ENCODE measurements at places on chromosomes 7 and 10.
A peak's percentile ranks its signal among the peaks of the same experiment; 100 is the strongest.

DNA sequence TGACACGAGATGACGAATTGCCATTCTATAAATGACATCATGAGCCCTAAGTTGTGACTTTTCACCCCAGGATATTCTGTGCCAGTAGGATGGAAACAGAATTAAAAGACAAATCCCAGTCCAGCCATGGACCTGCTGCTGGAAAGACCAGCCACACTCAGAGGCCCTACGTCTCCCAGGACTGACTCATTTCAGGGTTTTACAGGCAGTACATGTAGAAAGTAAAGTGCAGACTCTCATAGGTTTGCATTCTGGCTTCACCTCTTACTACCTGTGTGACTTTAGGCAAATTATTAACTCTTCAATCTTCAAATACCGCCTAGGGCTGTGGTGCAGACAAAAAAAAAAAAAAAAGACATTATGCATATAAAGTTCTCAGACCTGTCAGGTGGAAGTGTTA is 188.8 kb downstream of the NEBL start:
- DNase-seq, result no peak

DNA sequence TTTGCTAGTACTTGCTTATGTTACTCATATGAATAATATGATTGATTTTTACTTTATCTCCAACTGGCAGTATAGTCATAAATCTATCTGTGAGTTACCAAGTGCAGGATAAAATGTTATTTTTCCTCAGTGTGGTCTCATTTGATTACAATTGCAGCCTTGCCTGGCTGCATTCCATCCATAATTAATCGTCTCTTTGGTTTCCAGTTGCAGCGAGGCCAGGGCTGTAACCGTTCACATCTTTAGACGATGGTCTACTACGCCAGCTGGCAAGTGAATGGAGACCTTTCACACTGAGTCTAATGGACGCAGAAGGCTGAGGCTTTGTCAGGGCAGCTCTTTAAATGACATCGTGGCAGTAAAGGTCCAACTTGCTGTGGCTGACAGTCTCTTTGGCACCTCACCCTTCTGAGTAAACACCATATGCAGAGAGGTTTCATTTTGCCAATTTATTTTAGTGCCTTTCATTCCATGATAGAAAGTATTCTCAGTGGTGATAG is 84.0 kb downstream of the ARL4A start:
- DNase-seq, result no peak

GRCh38 chr7:96131525-96131924 is 190.4 kb downstream of the SLC25A13 start:
- no peak for DNase-seq

DNA sequence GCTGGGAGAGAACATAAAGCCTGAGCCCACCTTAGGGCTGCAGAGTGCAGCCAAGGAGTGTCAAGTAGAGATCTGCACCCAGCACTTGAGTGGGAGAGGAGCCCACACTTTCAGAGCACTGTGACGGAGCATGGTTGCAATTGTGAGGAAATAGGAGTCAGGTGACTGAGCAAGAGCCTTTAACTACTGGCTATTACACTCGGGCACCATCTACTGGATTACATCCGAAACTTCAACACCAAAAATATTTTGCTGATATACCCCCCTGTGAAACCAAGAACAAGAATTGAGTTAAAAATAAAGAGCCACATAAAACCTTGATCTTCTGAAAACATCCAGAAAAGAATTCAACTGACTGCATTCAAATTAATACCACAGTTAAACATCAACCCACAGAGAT is 657.9 kb downstream of the NXPH1 start:
- DNase-seq, result no peak

GRCh38 chr7:144818511-144818910 is 17.3 kb downstream of the TPK1 start:
- peak; percentile 65 for DNase-seq

- no peak for DNase-seq
These were observed 177.4 kb downstream of the CELF2 start for GRCh38 chr10:11194859-11195586.

GRCh38 chr10:120735773-120736371 is 115.3 kb upstream of the WDR11 start:
- DNase-seq, result no peak

DNA sequence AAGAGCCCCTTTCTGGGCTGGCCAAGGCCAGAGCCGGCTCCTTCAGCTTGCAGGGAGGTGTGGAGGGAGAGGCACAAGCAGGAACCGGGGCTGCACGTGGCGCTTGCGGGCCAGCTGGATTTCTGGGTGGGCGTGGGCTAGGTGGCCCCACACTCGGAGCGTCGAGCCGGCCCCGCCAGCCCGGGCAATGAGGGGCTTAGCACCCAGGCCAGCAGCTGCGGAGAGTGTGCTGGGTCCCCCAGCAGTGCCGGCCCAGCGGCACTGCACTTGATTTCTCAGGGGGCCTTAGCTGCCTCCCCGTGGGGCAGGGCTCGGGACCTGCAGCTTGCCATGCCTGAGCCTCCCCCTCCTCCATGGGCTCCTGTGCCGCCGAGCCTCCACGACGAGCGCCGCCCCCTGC is 48.1 kb downstream of the SH2D4B start:
- no peak for DNase-seq

GRCh38 chr7:117229350-117229749 is 93.5 kb downstream of the WNT2 start:
- no peak for DNase-seq

GRCh38 chr10:126902157-126902556 is 3.1 kb upstream of the DOCK1 start:
- no peak for DNase-seq

Data from memory B cell (primary cell).